ENCODE measurements at places on chromosomes 16 and 17.

DNA sequence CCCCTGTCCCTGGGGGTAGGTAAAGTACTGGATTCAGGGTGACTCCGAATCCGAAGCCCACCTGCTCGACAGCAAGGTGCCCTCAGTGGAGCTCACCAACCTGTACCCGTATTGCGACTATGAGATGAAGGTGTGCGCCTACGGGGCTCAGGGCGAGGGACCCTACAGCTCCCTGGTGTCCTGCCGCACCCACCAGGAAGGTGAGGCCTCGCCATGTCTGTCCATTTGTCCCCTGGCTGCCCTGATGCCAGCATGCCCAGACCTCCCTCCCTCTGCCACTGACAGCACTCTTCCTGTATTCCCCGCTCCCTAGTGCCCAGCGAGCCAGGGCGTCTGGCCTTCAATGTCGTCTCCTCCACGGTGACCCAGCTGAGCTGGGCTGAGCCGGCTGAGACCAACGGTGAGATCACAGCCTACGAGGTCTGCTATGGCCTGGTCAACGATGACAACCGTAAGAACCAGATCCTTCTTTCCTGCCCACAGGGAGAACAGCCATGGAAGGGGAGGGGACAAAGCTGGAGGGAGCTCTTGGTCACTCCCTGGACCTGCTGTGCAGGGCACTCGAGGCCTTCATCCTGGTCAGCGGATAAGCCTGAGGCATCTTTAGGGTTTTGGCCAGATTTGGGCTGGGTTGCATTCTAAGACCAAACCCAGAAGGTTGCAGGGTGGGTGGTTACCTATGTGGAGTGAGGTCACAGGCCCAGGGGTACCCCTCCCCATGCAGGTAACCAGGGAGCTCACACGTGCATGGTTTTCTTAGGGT is 14.2 kb downstream of the GALK1 start:
- no peak overlapping the region for H3K4me3 ChIP-seq
- no peaks in the 10 kb centered on the region for H3K36me3 ChIP-seq
- H3K4me1 ChIP-seq: peaks cover 21% of the 10 kb centered on the region

DNA sequence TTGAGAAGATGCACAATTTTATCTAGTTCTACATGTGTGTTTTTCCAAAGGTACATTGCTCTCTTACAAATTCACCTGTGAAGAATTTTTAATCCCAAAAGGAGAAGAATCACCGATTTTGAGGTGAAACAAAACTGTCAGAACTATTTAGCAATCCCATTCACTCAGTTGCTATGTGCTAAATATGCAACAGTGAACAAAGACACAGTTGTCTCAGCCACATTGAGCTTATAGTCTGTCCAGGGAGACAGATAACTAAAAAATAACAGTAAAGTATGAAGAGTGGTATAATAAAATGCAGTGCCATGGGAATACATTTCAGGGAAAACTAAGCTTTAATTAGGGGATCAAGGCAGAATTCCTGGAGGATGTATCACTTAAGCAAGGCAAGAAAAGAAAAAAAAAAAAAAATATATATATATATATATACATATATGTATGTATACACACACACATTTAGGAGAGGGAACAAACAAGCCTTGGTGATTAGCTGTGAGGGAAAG is 110.4 kb downstream of the SPAG9 start:
- no peak overlapping the region for H3K27ac ChIP-seq
- no peaks in the 10 kb centered on the region for H3K27me3 ChIP-seq
- DNase-seq: no peak
- H3K36me3 ChIP-seq: peaks cover 14% of the 10 kb centered on the region
- H3K4me1 ChIP-seq: no peaks in the 10 kb centered on the region

GRCh38 chr16:70701036-70701435 is 15.2 kb upstream of the MTSS2 start:
- no peak overlapping the region for H3K4me3 ChIP-seq
- H3K36me3 ChIP-seq: no peaks in the 10 kb centered on the region
- H3K27ac ChIP-seq: no peak overlapping the region
- H3K4me1 ChIP-seq: peaks cover 23% of the 10 kb centered on the region
- no peaks in the 10 kb centered on the region for H3K27me3 ChIP-seq
- no peak for DNase-seq

DNA sequence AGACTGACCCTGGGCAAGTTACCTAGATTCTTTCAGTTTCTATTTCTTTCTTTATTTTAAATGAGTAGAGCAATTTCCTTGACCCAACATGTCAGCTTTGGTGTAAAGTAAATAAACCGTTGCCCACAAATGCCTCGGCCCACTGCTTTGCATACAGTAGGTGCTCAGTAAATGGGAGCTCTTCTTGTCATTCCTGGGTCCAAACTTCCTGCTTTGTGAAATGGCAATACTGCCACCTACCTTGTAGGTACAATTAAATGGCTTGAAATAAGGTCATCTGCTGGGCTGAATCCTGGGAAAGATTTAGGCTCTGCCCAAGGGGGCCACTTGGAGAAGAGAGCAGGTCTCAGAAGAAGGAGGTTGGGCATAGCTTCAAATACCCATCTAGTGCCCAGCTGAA is 253.0 kb downstream of the HS3ST3B1 start:
- H3K27ac ChIP-seq: no peak overlapping the region
- H3K4me1 ChIP-seq: peaks cover 3% of the 10 kb centered on the region
- H3K27me3 ChIP-seq: no peaks in the 10 kb centered on the region
- no peak overlapping the region for H3K4me3 ChIP-seq

DNA sequence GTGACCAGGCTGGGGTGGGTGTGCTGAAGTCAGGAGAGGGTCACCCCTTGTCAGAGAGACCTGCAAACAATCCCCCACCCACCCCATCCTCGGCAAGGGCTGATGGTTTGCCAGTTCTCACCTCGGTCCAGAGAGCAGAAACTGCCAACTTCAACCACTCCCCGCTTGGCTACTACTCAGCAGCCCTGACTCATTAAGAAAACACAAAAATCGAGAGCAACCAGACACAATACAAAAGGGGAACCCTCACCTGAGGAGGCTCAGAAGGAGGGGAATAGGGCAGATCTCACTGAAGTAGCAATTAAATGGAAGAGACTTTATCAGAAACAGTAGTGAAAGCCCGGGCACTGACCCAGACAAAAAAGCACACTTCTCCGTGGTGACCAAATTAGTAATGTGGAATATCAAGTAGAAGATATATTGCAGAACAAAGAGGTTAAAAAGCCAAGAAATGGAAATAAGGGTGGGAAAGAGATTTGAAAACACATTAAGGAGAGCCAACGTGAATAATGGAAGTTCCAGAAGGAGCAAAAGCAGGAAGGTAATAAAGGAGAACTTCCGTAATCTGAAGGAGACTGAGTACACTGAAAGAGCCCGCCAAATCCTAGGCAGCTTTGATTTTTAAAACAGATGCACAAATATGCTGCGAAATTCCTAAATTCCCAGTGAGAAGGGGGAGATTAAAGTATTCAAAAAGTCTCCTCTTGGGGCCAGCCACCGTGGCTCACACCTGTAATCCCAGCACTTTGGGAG is 23.6 kb downstream of the CENPV start:
- H3K27me3 ChIP-seq: no peaks in the 10 kb centered on the region
- H3K4me3 ChIP-seq: no peak overlapping the region

DNA sequence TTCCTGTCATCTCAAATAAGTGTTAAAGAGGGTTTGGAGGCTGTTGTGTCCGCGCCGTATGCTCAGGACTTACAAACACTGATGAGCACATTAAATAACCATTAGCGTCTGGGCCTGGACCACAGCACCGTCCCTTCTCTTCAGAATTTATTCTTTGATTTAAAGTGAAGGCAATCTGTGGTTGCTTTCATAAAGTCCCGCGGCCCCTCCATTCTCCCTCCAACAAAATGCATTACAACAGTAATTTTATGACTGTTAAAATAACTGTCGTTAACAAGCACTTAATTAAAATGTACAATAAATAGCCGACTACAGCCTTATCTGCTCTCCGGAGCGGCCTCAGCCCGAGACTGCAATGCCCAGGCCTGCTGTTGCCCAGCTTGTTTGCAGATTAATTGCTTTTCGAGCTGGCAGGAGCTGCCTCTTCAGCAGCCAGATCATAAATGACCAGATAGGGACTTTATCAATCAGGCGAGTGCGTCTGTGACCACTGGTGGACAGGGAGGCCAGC is 30.6 kb upstream of the IRX3 start:
- H3K4me1 ChIP-seq: no peaks in the 10 kb centered on the region
- H3K27ac ChIP-seq: no peak overlapping the region
- H3K36me3 ChIP-seq: no peaks in the 10 kb centered on the region
- no peaks in the 10 kb centered on the region for H3K27me3 ChIP-seq
- DNase-seq: no peak

GRCh38 chr17:75412455-75413317 is 7.2 kb upstream of the GRB2 start:
- DNase-seq: peak; percentile 84
- peak overlapping the region; percentile 3 for H3K27ac ChIP-seq
- peaks cover 15% of the 10 kb centered on the region for H3K4me1 ChIP-seq
- no peaks in the 10 kb centered on the region for H3K36me3 ChIP-seq
- H3K4me3 ChIP-seq: peak overlapping the region; percentile 44

DNA sequence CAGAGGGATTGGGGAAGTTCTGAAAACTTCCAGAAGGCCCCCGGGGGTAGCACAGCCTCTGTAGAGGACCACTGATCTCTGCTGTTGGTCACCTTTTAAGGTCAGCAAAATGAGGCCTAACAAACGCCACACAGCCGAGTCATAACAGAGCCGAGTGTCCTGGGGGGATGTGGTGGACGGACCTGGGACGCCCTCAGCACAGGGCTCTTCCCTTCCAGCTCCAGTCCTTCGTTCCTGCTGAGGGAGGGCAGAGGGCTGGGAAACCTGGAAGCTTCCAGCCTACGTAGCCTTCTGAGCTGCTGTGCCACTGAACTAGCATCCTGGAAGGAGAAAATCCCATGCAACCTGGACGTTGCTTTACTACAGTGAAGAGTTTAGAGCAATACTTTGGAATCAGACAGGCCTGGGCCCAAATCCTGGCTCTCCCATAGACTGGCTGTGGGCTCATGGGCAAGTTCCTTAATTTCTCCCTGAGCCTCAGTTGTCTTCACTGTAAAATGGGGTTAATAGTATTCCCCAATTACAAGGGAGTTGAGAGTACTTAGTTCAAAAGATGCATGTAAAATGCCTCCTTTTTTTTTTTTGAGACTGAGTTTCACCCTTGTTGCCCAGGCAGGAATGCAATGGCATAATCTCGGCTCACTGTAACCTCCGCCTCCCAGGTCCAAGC is 34.4 kb upstream of the ZCCHC14 start:
- H3K27me3 ChIP-seq: peaks cover 23% of the 10 kb centered on the region
- H3K4me1 ChIP-seq: no peaks in the 10 kb centered on the region
- no peak overlapping the region for H3K27ac ChIP-seq
- no peak overlapping the region for H3K4me3 ChIP-seq
- peaks cover 2% of the 10 kb centered on the region for H3K36me3 ChIP-seq
- DNase-seq: no peak

GRCh38 chr16:85481206-85481605 is 131.9 kb upstream of the GSE1 start:
- no peak overlapping the region for H3K27ac ChIP-seq
- DNase-seq: no peak

GRCh38 chr16:30662449-30662848 is 4.2 kb downstream of the FBRS start:
- no peaks in the 10 kb centered on the region for H3K27me3 ChIP-seq
- H3K27ac ChIP-seq: peak overlapping the region; percentile 97
- no peak for DNase-seq

GRCh38 chr16:17887963-17888362 is 417.2 kb upstream of the XYLT1 start:
- peaks cover 16% of the 10 kb centered on the region for H3K27me3 ChIP-seq
- no peaks in the 10 kb centered on the region for H3K4me1 ChIP-seq
- H3K4me3 ChIP-seq: no peak overlapping the region
- H3K36me3 ChIP-seq: no peaks in the 10 kb centered on the region

Measured in activated CD4-positive, alpha-beta T cell treated with anti-CD3 and anti-CD28 coated beads for 36 hours (primary cell).